Chondrocyte (in vitro differentiated cells): ENCODE measurements at places on chromosomes 1 and 21. TPM values are rescaled to one million over a fixed set of nuclear protein-coding genes. Genes with fewer than 3 reads are reported as not detected.

- H3K36me3 ChIP-seq: no peaks in the 10 kb centered on the region
- no peak overlapping the region for H3K27ac ChIP-seq
- no peaks in the 10 kb centered on the region for H3K27me3 ChIP-seq
- DNase-seq: no peak
- H3K4me1 ChIP-seq: peaks cover 9% of the 10 kb centered on the region
These were observed 9.4 kb upstream of the KIF14 start for GRCh38 chr1:200629876-200630514.

DNA sequence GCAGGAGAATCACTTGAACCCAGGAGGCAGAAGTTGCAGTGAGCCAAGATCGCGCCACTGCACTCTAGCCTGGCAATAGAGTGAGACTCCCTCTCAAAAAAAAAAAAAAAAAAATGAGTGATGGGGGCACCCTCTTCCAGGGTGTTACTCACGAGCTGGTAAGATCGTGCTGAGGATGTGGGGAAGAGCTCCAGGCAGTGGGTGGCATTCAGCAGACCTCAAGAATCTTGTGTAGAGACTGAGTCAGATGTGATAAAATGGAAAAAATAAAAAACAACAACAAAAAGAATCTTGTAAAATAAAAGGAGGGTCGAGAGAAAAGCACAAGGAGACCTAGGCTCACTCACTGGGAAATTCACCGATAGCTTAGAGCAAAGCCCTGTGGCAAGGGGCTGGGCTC is 38.5 kb downstream of the EPHA2 start:
- no peaks in the 10 kb centered on the region for H3K36me3 ChIP-seq
- no peak for DNase-seq
- H3K4me1 ChIP-seq: peaks cover 22% of the 10 kb centered on the region
- H3K27ac ChIP-seq: no peak overlapping the region

DNA sequence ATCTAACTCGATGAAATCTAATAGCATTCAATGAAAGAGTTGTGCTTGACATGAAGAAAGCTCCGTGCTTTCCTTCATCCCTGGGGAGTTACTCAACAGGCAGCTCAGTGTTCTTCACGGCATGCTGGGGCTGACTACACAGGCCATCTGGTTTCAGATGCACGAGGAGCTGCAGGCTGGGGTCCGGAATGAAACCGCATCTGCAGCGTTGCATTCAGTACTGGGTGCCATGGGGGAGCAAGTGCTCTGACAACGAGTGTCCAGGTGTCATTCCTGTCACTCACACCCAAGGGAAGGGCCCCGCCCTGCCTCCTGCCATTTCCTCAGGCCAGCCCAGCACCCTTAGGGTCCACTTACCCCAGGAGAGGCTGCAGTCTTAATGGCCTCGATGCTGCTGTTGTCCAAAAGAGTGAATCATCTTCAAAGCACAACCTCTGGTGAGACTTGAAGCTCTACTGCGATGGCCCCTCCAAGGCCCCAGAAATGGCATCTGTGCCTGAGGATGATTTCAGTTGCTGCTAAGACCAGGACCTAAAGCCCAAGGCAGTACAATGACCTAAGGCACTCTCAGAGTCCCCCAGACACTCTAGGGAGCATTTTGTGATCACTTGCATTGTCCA is 61.4 kb downstream of the STUM start:
- DNase-seq: peak; percentile 55
- no peak overlapping the region for H3K4me3 ChIP-seq
- H3K27ac ChIP-seq: no peak overlapping the region
- H3K36me3 ChIP-seq: no peaks in the 10 kb centered on the region
- peaks cover 15% of the 10 kb centered on the region for H3K27me3 ChIP-seq

UBASH3A gene
- not detected in 3 replicates for total RNA-seq

ZBTB40 gene
- total RNA-seq: 15.9 to 20.6 TPM (median 16.3 TPM) in 3 replicates

ERRFI1 gene
- 26.4 to 305 TPM (median 303 TPM) in 3 replicates for total RNA-seq
